ENCODE measurements at places on chromosomes 3 and 15. TPM values are rescaled to one million over a fixed set of nuclear protein-coding genes. Genes with fewer than 3 reads are reported as not detected.

The TEX9 gene
- 35.0 TPM for polyA plus RNA-seq

The BDH1 gene
- polyA plus RNA-seq = 44.2 TPM

GRCh38 chr15:51499379-51499976 is 123.1 kb downstream of the DMXL2 start:
- DNase-seq = no peak

DNA sequence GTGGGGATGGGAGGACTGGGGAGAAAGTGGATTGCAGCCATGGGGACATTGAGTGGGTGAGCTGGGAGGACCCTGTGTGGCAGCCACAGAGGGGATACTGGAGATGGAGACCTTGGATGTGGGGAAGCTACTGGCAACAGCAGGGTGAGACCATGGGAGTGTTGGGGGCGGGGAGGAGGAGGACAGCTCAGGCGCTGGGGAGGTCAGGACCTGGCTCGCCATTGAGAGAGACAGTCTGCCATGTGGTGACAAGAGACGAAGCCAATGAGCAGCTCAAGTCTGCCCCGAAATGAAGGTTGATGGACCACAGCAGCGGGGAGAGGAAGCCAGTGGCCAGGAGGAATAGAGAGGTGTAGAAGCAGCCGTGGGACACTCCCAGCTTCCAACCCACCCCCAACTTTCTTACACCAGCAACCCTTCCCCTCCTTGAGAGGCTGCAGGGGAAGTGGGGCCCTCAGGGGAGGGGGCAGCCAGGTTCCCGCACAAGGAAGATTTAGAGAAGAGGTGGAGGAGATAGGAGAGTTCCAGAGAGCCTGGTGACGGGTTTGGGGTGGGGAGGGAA is 118.1 kb downstream of the ASB7 start:
- no peak for DNase-seq
